A549 treated with Mapracorat at 1 μM for 4 hours (cell line): ENCODE measurements at places on chromosomes 16 and 17. TPM values are rescaled to one million over a fixed set of nuclear protein-coding genes. Genes with fewer than 3 reads are reported as not detected.

ZSCAN10 gene
- total RNA-seq = 0.20 TPM in 1 of 5 replicates, not detected in the others

PPP1R27 gene
- total RNA-seq = 0.09 to 0.39 TPM (median 0.19 TPM) in 3 of 5 replicates, not detected in the others

LRRC75A gene
- 0.93 to 1.3 TPM (median 1.1 TPM) in 5 replicates for total RNA-seq

SDR42E2 gene
- total RNA-seq = not detected in 5 replicates

GAS7 gene
- 0.25 to 0.57 TPM (median 0.38 TPM) in 5 replicates for total RNA-seq

PVALEF gene
- not detected in 5 replicates for total RNA-seq

SLC13A5 gene
- total RNA-seq = 0.06 to 0.54 TPM (median 0.27 TPM) in 5 replicates
